Right atrium auricular region (tissue), 2 donors: ENCODE measurements at places on chromosomes 5 and 9. TPM values are rescaled to one million over a fixed set of nuclear protein-coding genes. Genes with fewer than 3 reads are reported as not detected.
A peak's percentile ranks its signal among the peaks of the same experiment; 100 is the strongest.

The RABGAP1 gene
- total RNA-seq = 30.8 TPM

GRCh38 chr5:131206772-131207171 is 36.0 kb downstream of the LYRM7 start:
- H3K27ac ChIP-seq = no peak overlapping the region
- no peaks in the 10 kb centered on the region for H3K27me3 ChIP-seq
- DNase-seq = no peak
- H3K36me3 ChIP-seq = peaks cover 3% of the 10 kb centered on the region

DNA sequence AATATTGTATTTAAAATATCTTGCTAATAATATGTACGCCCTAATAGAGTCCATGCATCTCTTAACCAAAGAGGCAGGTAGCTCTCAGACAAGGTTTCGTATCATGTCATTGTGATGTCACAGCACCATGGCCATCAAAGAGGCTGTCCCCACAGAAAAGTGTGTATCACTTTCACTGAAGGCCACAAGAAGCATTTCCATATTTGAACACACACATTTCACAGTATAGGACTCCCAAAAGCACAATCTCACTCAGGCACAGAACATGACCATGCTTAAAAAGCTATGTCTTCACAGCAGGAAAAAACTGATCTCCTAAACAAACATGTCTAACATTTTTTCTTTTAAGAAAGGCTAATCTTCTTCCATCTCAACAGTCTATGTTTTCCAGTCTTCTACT is 133.8 kb downstream of the DENND1A start:
- H3K4me3 ChIP-seq = no peak overlapping the region
- H3K27ac ChIP-seq = no peak overlapping the region
- no peak for DNase-seq
- no peaks in the 10 kb centered on the region for H3K27me3 ChIP-seq
- no peaks in the 10 kb centered on the region for H3K36me3 ChIP-seq
- H3K4me1 ChIP-seq = no peaks in the 10 kb centered on the region

DNA sequence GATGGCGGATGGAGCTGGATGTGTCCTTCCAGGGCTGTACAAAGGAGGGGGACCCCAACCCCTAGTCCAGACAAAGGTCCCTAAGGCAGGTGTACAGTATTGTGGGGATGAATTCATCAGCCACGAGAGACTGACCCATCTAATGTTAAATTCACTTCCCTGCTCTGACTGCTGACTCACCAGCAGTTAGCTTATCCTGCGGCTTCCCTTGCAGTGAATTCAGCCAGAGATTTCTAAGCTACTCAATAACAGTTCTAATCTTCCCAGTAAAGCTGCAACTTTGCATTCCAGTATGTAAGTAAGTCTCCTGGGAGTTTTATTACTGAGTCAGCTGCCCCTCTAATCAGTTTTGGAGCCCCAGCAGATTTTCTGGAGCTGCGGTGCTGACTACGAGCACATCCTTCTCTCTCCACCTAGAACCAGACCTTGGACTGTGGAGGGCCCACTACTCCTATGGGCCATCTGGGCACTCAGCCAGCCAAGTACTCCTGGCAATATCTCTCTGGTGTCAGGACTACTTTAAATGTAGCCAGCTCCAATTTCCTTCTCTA is 16.1 kb downstream of the B4GALT1 start:
- peaks cover 86% of the 10 kb centered on the region for H3K4me1 ChIP-seq
- peak; percentile 69 for DNase-seq
- H3K4me3 ChIP-seq = no peak overlapping the region
- H3K27ac ChIP-seq = peak overlapping the region; percentile 82
- no peaks in the 10 kb centered on the region for H3K36me3 ChIP-seq

The DPYSL3 gene
- total RNA-seq = 56.2 TPM

DNA sequence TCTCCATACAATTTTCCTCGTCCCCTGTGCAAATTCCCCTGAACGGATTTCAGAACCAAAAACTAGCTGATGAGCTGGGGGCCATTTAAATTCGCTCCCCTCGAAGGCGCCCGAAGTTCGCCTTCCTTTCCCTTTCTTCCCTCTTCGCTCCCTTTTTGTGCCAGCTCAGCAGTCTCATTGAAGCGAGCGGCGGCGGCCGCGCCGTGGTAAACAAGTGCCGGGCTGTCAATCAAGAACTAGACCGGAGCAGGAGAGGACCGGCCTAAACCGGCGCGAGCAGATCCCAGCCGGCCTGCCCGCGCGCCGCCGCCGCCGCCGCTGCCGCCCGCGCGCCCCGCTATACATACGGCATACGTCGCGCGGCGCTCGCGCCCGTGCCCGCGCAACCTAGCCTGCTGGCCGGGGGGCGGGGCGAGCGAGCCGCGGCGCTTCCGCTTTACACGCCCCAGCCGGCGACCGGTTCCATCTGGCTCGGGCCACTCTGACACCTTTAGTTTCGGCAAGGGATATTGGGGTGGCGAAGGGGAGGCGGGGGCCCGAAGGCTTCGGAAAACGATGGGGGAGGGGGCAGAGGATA is 3.1 kb downstream of the ARRDC3 start:
- peak; percentile 93 for DNase-seq
- H3K36me3 ChIP-seq = peaks cover 14% of the 10 kb centered on the region

DNA sequence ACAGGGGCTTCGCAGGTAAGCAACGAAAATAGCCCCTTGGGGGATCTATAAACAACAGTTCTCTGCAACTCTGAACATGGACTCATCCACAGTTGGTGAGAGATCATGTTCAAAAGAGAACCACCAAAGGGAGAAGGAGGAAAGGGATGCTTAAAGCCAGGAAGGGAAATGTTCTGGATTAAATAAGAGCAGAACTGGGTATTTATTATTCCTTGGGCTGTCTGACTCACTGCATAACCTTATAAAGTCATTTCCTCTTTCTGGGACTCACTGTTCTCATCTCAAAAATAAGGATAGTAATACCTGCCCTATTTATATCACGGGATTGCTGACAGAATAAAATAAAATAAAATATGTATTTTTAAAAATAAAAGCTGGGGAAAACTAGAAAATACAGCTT is 11.2 kb upstream of the MARCHF3 start:
- H3K27ac ChIP-seq = peak overlapping the region; percentile 59
- no peaks in the 10 kb centered on the region for H3K27me3 ChIP-seq
- no peak overlapping the region for H3K4me3 ChIP-seq
- no peak for DNase-seq
- H3K36me3 ChIP-seq = no peaks in the 10 kb centered on the region

The TLR4 gene
- total RNA-seq = 20.0 TPM

DNA sequence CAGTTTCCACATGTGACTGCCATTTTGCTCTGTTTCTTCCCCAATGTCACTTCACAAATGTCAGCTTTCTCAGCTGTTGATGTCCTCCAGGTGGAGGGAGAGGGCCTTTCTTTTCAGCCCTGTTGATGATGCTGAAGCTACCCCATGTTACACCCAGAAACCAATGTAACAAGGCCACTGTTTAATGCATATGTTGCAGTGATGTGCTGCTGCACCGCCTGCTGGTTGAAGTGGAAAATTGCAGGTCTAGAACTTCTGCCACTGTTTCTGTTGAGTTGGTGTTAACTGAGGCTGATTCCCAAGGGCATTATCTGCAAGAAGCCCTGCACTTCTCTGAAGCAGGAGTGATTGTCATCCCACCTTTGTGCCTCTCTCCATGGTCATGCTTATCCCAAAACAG is 428.4 kb downstream of the KDM4C start:
- no peaks in the 10 kb centered on the region for H3K4me1 ChIP-seq
- H3K27me3 ChIP-seq = no peaks in the 10 kb centered on the region
- no peak overlapping the region for H3K27ac ChIP-seq
- no peak overlapping the region for H3K4me3 ChIP-seq

The MED27 gene
- 15.3 TPM for total RNA-seq

The CCNI2 gene
- total RNA-seq = not detected

DNA sequence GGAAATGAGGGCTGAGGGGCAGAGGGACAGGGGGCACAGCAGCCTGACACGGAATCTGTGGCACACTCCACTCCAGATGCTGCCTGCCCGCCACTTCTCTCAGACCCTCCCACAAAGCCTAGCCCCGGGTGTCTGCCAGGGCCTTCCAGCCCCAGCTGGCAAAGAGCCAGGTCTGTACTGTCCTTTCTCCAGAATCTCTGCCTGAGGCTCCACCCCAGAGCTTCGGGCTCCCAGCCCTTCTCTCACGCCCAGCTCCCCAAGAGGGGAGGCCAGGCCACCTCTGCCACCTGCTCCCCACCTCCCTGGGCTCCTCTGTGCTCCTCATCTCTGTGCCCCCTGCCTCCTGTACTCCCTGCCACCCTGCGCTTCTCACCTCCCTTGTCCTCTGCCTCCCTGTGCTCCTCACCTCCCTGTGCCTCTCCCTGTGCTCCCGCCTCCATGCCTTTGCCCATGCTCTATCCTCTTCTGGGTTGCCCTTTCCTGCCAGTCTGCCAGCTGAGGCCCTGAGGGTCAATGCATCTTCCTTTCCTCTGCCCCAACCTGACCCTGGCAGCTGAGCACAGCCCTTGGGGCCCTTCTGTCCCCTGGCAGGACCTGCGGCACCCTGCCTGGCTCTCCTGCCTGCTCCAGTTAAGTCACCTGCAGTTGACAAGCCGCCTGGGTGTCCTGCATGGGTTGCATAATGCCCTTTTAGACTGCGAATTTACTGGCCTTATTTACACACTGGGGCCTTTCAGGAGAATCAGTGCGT is 36.4 kb downstream of the RASGEF1C start:
- peak overlapping the region; percentile 0 for H3K27ac ChIP-seq
- no peak overlapping the region for H3K4me3 ChIP-seq
- H3K36me3 ChIP-seq = no peaks in the 10 kb centered on the region

The SPINK4 gene
- not detected for total RNA-seq

GRCh38 chr5:91366551-91366950 is 16.6 kb downstream of the ARRDC3 start:
- no peaks in the 10 kb centered on the region for H3K27me3 ChIP-seq
- no peak for DNase-seq
- H3K4me3 ChIP-seq = no peak overlapping the region
- H3K27ac ChIP-seq = no peak overlapping the region

- DNase-seq = no peak
- no peak overlapping the region for H3K4me3 ChIP-seq
- H3K27ac ChIP-seq = no peak overlapping the region
- no peaks in the 10 kb centered on the region for H3K36me3 ChIP-seq
- no peaks in the 10 kb centered on the region for H3K27me3 ChIP-seq
Measured at GRCh38 chr9:88889386-88889785, 101.9 kb upstream of the S1PR3 start.

The MXD3 gene
- total RNA-seq = 1.8 TPM

GRCh38 chr5:146426305-146426704 is 20.8 kb upstream of the TCERG1 start:
- DNase-seq = no peak
- H3K4me3 ChIP-seq = no peak overlapping the region
- H3K27ac ChIP-seq = no peak overlapping the region
- H3K4me1 ChIP-seq = no peaks in the 10 kb centered on the region
- no peaks in the 10 kb centered on the region for H3K27me3 ChIP-seq

The CCDC183 gene
- total RNA-seq = 2.3 TPM

The PCDHA6 gene
- 0.20 TPM for total RNA-seq

DNA sequence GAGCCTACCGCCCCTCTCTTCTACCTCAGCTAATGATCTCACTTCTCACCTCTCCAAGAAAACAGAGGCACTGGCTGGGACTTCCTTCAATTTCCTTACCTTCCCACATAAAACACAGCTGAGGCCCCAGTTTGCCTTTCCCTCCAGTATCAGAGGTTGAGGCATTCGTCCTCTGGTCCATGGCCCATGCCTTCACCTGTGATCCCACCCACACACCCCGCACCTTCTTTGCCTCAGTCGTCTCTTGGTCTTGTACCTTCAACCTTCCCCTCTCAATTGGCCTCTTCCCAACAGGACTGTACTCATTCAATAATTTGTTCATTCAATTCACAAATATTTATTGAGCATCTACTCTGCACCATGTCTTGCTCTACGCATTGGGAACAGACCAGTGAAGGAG is 11.0 kb upstream of the NSD1 start:
- no peaks in the 10 kb centered on the region for H3K36me3 ChIP-seq
- no peaks in the 10 kb centered on the region for H3K4me1 ChIP-seq
- DNase-seq = no peak
- no peak overlapping the region for H3K4me3 ChIP-seq

DNA sequence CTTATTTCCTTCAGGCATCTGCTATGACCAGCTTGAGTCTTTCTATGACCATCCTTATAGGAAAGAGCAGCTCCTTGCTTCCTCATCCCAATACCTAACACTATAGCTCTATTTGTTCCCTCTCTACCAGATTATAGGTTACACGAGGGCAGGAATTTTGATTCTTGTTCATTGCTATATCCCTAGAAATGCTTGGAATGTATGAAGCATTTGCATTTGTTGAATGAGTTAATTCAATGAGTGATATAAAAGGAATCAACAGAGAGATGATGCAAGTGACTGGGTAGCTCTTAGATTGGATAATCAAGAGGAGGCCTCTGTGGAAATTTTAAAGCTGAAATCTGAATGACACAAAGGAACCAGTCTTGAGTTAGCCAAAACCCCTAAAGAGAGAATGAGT is 13.9 kb downstream of the ZCCHC9 start:
- no peak for DNase-seq
- H3K4me3 ChIP-seq = no peak overlapping the region
- H3K4me1 ChIP-seq = no peaks in the 10 kb centered on the region
- no peak overlapping the region for H3K27ac ChIP-seq

GRCh38 chr5:180115326-180116076 is 43.9 kb upstream of the RNF130 start:
- no peaks in the 10 kb centered on the region for H3K36me3 ChIP-seq
- no peak overlapping the region for H3K4me3 ChIP-seq
- no peak for DNase-seq
- H3K27ac ChIP-seq = no peak overlapping the region
- no peaks in the 10 kb centered on the region for H3K27me3 ChIP-seq

- no peaks in the 10 kb centered on the region for H3K27me3 ChIP-seq
- no peak overlapping the region for H3K27ac ChIP-seq
- no peak overlapping the region for H3K4me3 ChIP-seq
- H3K36me3 ChIP-seq = no peaks in the 10 kb centered on the region
- DNase-seq = no peak
Measured at GRCh38 chr9:27094640-27095298, 14.3 kb upstream of the TEK start.

DNA sequence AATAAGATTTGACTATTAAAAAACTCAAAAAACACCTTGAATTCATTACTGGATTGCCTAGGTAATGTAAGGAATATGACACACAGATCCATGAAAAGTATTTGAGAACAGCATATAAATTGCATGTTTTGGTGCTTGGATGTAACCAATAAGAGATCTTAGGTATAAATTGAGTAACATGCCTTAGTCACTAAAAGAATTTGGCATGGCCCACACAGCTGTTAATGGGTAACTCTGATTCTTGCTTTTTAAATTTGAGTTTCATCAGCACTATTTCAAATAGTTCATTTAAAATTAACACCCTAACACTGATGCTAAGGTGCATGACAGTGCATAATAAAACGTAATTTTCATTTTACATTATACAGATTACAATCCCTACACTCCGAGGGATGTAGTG is 779.3 kb upstream of the WWC1 start:
- no peaks in the 10 kb centered on the region for H3K36me3 ChIP-seq
- DNase-seq = no peak
- H3K27me3 ChIP-seq = no peaks in the 10 kb centered on the region
- no peak overlapping the region for H3K4me3 ChIP-seq
- H3K4me1 ChIP-seq = no peaks in the 10 kb centered on the region
- no peak overlapping the region for H3K27ac ChIP-seq
